ENCODE measurements at places on chromosomes 6 and 20.

DNA sequence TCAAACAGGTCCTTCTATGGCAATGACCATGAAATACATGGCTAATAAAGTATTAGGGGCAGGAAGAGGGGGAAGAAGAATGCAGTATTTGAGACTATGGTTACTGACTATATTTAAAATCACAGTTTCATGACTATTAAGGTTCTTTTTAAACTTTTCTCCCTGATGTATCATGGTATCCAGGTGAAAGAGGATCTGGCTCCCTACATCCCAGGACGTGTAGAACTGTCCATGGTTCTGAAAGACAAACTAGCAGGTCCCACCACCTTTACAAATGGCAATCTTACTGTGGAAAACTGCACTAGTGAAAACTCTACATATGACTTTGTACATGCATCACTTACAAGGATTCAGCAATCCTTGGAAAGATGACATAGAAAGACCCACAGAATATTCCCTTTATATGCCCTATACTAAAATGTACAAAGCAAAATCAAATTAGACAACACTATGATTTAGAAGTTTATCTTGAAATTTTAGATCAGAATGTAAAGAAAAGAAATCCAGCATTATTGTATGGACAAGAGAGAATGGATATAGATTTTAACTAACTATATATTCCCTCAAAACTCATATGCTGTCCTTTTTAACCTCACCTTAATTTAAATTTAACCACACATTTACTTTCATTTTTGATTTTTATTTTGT, 33.5 kb downstream of the RPP21 start:
- peak; percentile 10 for DNase-seq

DNA sequence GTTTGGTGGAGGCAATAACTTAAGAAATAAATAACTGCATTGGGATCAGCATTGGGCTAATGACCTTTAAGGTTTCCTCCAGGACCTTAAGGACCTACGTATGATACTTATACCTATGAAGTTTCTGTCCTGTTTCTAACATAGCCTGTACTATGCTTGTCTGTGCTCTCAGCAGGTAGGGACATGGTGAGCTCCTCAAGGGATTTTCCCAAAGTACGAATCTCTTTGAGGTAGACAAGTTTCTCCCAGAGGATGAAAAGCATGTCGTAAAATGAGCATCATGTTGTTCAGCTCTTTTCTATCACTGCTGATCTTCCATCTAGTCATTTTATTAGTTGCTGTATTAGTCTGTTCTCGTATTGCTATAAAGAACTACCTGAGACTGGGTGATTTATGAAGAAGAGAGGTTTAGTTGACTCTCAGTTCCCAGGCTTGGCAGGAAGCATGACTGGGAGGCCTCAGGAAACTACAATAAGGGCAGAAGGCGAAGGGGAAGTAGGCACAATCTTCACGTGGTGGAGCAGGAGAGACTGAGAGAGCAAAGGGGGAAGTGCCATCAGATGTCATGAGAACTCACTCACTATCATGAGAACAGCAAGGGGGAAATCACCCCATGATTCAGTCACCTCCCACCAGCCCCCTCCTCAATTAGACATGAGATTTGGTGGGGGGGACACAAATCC, 77.8 kb upstream of the TGM3 start:
- no peak for DNase-seq

DNA sequence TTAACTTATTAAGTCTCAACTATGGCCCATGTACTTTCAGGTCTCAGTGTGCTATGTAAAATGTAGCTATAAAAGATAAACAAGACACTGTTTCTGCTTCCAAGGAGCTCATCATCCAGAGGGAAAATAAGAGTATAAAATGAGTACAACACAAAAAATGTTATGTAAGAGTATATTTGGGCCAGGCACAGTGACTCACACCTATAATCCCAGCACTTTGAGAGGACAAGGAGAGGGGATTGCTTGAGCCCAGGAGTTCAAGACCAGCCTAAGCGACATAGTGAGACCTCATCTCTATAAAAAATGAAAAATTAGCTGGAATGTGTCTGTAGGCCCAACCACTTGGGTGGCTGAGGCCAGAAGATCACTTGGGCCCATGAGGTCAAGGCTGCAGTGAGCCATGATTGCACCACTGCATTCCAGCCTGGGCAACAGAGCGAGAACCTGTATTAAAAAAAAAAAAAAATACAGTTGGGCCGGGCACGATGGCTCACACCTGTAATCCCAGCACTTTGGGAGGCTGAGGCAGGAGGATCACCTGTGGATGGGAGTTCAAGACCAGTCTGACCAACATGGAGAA, 124.0 kb downstream of the EDN1 start:
- DNase-seq, result no peak

DNA sequence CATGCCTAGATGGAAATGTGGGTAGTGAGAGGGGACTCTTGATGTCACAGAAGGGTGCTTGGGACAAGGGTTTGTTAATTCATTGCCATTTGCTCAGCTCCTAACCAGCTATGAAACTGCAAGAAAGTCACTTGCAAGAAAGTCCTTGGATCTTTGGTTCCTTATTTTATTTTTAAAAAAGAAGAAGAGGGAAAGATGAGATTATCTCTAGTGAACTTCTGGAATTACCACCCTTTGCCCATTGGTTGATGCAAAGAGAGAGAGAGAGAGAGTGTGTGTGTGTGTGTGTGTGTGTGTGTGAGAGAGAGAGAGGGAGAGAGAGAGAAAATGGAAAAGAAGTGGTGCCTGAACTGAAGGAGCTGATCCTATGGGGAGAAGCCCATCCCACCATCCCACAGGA, 4.6 kb upstream of the SFT2D1 start:
- no peak for DNase-seq

DNA sequence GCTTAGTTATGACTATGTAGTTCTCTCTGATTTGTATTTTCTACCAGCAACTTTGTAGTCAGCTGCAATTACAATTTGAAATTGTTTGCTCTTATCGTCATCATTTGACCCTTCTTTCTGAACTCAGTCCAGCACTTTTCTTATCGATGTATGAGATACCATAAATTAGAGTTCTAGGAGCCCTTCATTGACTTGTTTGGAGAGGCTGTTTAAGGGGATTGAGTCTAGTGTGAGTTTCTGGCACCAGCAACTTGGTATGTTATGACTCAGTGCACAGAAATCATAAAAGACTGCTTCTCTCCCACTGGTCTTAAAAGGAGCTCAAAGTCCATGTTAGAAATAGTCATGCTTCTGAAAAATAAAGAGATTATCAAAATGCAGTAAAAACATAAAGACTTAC, 190.3 kb downstream of the TENT5A start:
- DNase-seq, result peak; percentile 87
